ENCODE measurements at places on chromosomes 2 and 18. TPM values are rescaled to one million over a fixed set of nuclear protein-coding genes. Genes with fewer than 3 reads are reported as not detected.

Gene PDE11A
- total RNA-seq = 0.27 TPM

Gene CROCC2
- not detected for total RNA-seq

Gene SLC5A7
- total RNA-seq = 0.27 TPM

Gene LIPG
- 10.2 TPM for total RNA-seq

Gene DCDC2C
- total RNA-seq = not detected

Gene C1GALT1C1L
- total RNA-seq = 0.49 TPM

Gene ARHGAP25
- 1.4 TPM for total RNA-seq

Gene IL36A
- total RNA-seq = not detected

Gene ALPP
- 0.34 TPM for total RNA-seq

Gene SNED1
- total RNA-seq = 2.8 TPM

Gene C2orf80
- not detected for total RNA-seq

Gene DARS1
- total RNA-seq = 41.0 TPM

Gene B3GNT7
- 0.27 TPM for total RNA-seq

Gene DTNA
- 29.5 TPM for total RNA-seq

Gene CPLX4
- not detected for total RNA-seq

Gene EFHD1
- 0.71 TPM for total RNA-seq

Gene ASB1
- 36.1 TPM for total RNA-seq

Gene NOSTRIN
- not detected for total RNA-seq

Gene KIF5C
- 673 TPM for total RNA-seq

Gene NEU4
- total RNA-seq = 0.88 TPM

Gene NRBP1
- total RNA-seq = 142 TPM
